Activated CD4-positive, alpha-beta T cell treated with anti-CD3 and anti-CD28 coated beads, Interleukin-2, Interleukin-4, amounts not matched to agents 100 ng/mL and 50 ng/mL, durations not matched to agents 16 hours and 8 hours (primary cell): ENCODE measurements at places on chromosomes 16 and 17.
A peak's percentile ranks its signal among the peaks of the same experiment; 100 is the strongest.

- no peak for DNase-seq
These were observed 67.6 kb downstream of the USP31 start for GRCh38 chr16:23081675-23082119.

- DNase-seq: no peak
These were observed 123.4 kb downstream of the ZFHX3 start for GRCh38 chr16:72924537-72924926.

- no peak for DNase-seq
These were observed 4.8 kb downstream of the IRX5 start for GRCh38 chr16:54935266-54935968.

- peak; percentile 63 for DNase-seq
These were observed 9.1 kb downstream of the TMEM208 start for GRCh38 chr16:67235816-67236562.

GRCh38 chr17:77097631-77098180, 43.1 kb upstream of the SEC14L1 start:
- no peak for DNase-seq

DNA sequence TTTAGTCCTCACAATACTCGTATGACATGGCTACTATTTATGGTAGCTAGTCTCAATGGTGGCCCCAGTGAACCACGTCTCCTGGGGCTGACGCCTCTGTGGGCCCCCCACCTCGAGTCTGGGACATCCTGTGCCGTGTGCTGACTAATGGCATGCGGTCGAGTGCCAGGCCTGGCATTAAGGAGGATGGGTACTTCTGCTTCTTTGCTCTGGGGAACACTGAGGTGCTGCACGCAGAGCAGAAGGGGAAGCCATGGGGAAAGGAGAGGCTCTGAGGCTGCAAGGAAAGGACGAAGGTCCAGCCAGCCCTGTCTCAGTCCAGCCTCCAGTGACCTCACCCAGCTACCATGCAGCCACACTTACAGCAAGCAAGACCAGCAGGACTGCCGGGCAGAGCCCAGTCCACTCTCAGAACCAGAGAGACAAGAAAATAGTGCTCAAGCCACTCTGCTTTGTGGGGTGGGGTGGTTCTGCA, 5.7 kb upstream of the MPRIP start:
- no peak for DNase-seq

DNA sequence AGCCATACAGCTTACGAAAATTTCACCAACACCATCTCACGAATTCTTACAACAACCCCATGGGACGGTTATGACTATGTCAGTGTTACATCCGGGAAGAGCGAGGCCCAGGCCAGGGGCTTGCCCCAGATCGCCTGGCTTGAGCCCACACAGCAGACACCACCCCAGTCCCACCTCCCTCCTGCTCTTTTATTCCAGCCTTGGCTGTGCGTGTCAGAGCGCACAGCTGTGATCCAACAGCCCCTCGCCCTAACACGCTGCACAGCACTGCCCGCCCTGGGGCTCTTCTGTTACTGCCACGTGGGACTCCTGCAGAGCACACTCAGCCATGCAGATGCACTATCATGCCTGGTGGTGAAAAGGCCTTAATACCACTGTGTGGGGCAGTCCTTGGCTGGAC, 127.9 kb downstream of the ENGASE start:
- no peak for DNase-seq

DNA sequence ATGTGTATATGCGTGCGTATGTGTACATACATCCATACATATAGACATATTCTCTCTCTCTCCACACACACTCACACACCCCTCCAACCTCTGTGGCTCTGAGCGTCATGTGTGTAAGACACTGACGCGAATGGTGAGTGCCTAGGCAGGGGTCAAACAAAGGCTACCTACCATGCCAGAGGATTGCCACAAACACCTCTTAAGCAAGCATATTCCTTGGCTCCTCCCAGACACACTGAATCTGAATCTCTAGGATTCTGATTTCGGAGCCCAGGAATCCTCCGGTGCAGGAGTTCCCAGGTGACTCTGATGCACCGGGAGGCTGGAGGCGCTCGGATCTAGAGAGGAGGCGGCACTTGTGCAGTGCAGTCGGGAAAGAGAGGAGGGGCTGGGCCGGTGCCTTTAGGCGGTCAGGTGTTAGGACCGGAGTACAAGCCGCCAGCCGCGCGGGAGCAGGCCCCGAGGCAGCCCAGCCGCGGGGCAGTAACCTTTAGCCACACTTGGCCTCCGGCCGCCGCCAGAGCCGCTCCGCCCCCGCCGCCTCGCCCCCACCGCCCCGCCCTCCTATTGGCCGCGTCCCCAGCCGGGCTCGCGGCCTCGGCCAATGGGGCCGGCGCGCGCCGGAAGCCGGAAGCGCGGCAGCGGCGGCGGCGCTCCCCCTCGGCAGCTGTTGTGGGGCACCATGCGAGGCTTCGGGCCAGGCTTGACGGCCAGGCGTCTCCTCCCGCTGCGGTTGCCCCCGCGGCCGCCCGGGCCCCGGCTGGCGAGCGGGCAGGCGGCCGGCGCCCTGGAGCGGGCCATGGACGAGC, at the start of gene MLYCD:
MLYCD (plus strand) TSS at position 653 of the 809 bp plus-strand sequence; CDS start at position 683, 30 bp downstream.
- DNase-seq: peak; percentile 66

GRCh38 chr17:4488989-4489595, 9.6 kb upstream of the SPNS2 start:
- DNase-seq: no peak

GRCh38 chr17:32283745-32284201, 18.1 kb downstream of the RHBDL3 start:
- no peak for DNase-seq

- DNase-seq: no peak
These were observed 3.4 kb downstream of the CACNA1H start for GRCh38 chr16:1156055-1156982.

- DNase-seq: peak; percentile 34
These were observed 28.3 kb downstream of the VPS35L start for GRCh38 chr16:19583665-19584300.

DNA sequence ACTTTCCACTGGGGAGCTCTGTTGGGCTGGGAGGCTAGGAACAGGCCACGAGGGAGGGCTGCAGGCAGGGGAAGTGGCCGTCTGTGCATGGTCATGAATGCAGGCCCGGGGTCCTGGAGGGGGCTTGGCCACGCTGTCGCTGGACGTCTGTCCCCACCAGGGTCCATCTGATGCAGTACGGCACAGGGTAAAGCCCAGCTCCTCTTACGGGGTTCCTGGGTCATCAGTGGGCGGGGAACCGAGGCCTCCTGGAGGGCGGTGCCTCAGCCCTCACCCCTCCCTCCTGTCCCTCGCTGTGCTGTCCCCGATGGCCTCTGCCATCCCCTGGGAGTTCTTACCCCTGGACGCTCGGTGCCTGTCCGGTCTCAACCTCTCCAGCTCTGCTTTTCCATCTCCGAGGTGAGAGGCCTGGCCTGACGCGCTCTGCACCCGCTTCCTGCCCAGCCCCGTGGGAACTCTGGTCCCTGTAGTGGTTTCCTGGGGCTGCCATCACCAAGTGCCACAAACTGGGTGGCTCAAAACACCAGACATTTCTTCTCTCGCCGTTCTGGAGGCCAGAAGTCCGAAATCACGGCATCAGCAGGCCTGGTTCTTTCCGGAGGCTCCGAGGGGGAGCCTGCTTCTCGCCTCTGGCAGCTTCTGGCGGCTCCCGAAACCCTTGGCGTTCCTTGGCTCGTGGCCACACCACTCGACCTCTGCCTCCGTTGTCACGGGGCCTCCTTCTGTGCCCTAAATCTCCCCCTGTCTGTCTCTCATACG, 182.8 kb downstream of the SEC14L1 start:
- DNase-seq: no peak

DNA sequence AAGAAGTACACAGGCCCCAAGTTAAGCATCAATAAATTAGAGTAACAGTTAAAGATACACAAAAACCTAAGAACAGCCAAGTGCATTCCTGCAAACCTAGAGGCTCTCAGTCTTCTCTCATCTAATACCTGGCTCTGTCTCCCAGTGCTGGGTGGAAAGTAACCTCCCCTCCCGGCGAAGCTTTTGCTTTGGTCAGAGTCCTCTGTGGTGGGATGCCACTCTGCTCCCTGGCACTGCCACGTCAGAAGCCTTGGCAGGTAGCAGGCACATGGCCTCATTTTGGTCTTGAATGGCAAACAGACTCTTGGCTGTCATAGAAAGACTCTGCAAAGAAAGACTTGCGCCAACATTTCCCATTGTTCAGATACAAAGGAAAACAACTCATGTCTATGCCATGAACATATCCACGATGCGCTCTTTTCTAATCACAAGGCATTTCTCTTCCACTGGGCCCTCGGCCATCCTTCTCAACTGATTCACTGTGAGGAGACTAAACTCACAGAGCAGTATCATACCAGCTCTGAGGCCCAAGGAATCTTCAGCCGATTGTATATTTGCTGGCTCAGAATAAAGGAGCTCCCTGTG, 21.2 kb downstream of the MTHFSD start:
- DNase-seq: no peak

DNA sequence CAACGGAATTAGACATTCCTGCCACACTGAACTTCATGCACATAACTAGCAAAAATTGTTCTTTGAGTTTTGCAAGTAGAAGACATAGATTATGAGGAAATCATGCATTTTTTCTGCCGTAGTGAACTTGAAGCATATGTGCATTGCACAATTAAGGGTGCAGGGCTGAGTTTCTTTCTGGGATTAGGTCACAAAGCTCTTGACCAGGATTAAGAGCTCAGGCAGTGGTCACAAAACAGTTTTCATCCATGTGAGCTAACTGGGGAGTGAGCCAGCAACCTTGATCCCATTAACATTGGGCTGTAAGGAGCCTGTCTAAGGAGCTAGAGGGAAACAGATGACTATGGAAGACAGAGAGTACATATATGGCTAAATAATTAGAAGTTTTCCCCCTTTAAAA, 143.7 kb downstream of the PMP22 start:
- DNase-seq: no peak

DNA sequence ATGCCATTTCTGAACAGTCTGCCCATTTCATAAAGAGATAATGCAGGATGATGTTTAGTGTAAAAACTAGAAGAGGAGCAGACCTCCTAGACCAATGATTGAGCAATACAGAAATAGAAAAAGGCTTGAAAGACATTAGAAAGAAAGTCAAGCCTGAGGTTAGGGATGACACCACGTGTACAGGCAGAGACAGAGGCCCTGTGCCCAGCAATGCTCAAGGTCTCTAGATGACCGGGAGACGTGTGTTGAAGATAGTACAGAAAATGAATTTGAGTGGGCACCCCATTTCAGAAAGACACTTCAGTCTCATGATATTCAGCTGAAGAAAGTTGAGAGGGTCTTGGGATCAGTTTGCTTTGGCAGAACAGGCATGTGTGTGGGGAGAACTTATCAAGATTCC, 5.4 kb downstream of the GID4 start:
- no peak for DNase-seq

DNA sequence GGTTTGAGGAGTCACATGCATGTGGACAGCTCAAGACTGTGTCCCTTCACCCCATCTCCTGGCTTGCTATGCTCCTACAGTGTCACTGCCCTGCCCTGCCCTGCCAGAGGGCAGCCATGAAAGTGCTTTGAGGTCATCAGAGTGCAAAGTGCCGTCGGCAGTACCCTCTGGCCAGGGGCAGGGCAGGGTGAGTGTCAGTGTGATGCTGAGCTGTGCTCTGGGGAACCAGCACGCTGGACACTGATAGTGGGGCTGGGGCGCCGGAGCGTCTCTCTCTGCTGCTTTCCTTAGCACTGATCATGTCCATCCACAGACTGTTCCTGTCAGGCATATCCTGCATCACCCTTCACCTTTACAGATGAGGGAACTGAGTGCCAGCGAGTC, 1.6 kb upstream of the SPATA32 start:
- DNase-seq: no peak

DNA sequence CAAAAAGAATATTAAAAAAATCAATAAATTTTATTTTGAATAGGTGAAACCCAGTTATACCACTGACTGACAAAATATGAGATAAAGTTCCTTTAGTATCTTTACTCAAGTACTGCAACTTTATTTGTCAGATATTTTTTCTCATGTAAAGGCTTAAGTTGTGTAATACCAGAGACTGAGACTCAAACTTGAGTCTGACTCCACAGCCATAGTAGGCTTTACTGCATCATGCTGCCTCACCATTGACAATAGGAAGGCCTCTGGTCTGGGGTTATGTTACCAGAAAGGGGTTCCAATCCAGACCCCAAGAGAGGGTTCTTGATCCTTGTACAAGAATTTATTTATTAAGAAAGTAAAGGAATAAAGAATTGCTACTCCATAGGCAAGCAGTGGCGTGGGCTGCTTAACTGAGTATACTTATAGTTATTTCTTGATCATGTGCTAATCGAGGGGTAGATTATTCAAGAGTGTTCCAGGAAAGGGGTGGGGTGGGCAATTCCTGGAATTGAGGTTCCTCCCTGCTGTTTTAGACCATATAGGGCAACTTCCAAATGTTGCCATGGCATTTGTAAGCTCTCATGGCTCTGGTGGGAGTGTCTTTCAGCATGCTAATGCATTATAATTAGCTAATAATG, 187.4 kb upstream of the WSB1 start:
- DNase-seq: no peak

DNA sequence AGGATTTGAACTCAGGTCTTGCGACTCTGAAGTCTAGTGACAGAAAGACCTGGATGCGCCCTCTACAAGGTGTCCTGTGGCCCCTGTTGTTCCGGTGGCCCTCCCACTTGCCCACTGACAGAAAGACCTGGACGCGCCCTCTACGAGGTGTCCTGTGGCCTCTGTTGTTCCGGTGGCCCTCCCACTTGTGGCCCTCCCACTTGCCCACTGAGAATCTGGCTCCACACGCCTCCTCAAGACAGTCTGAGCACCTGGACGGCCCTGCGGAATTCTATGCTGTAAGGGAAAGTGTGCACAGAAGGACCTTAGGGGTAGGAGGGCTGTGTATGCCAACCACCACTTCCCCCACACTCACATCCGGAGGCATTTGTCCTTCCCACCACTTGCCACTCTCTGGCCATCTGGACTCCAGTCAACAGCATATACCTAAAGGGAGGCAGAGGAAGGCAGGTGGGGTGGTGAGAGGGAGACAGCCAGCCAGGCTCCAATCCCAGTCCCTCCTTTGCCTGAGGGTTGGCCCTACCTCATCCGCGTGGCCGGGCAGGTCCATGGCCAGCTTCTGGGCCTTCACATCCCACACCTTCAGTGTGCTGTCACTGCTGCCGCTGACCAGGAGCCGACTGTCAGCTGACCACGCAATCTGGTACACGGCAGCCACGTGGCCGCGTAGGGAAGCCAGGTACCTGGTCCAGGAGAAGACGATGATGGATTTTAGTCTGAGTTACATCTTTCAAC, 9.1 kb downstream of the NLE1 start:
- no peak for DNase-seq

GRCh38 chr16:24610416-24610755, 71.0 kb downstream of the RBBP6 start:
- no peak for DNase-seq

DNA sequence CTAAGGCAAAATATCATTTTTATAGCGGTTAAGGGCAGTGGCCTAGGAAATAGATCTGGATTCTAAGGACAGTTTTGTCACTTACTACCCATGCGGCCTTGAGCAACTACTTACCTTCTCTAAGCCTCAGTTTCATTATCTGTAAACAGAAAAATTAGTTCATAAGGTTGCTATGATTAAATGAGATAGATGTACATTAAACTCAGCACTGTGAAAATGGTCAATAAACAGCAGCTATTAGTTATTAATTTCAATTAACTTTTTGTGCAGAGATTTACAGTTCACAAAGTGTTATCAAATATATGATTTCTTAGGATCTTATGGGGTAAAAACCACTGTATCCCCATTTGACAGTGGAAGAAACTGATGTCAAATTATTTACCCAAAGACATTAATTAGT, 135.5 kb upstream of the CORO6 start:
- DNase-seq: no peak
